ENCODE measurements at places on chromosomes 1 and 21.

DNA sequence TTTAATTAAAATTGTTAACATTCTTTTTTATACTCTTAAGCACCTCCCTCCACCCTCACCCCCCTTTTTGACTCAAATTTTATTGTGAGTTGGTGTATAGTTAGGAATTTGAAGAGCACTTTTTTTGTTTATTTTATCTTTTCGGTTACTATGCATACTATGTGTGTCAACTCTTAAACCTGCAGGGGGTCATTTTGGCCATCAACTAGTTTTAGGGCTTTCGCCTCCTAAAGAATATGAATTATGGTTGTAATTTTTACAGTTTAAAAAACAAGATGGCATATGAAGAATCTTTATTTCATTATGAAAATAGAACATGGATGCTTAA is 9.7 kb downstream of the BACH1 start:
- no peak for DNase-seq

- DNase-seq: no peak
Observed at GRCh38 chr1:182169203-182169602, 107.7 kb upstream of the ZNF648 start.

- DNase-seq: no peak
Observed at GRCh38 chr1:154881820-154882535, 11.9 kb upstream of the KCNN3 start.

DNA sequence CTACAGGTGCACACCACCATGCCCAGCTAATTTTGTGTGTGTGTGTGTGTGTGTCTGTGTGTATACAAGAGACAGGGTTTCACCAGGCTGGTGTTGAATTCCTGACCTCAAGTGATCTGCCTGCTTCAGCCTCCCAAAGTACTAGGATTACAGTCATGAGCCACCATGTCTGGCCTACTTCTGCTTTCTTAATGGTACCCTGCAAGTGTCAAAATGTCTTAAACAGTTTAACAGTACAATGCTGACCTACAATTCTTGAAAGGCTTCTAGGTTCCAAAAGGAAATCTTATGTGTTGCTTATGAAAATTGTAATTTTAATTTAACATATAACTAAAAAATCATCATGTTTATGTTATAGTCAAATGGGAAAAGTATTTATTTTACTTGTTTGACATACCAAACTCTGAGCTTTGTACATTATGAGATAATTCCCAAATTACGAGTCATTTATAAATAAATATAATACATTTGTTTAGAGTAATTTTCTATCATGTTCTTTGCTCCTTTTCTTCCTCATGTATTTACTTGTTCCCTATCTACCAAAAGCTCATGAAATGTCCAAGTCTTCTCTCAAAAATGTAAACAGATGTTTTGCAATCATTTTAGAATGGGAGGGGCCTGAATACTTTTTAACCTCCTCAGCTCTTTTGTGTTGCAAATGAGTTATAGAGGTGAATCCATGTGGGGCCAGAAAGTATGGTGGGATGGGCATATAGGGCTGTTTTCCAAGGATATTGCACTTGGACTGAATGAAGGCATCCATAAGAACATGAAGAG is 8.4 kb upstream of the VCAM1 start:
- DNase-seq: no peak

DNA sequence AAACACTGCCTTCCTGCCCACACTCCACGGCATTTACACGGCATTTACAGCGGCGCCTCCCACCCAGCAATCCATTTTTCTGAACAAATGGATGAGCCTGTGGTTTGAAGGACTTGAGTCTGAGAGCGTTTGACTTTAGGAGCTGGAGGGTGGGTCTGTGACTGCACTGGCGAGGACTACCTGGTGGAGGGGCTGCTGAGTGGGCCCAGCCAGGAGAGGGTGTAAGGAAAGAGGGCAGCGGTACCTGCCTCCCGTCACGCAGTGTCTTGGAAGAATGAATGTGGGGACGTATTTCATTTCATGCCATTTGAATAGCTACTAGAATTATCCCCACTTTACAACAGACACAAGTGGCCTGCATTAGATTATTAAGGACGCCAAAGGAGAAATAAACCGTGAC is 62.9 kb downstream of the B3GALT5 start:
- no peak for DNase-seq

DNA sequence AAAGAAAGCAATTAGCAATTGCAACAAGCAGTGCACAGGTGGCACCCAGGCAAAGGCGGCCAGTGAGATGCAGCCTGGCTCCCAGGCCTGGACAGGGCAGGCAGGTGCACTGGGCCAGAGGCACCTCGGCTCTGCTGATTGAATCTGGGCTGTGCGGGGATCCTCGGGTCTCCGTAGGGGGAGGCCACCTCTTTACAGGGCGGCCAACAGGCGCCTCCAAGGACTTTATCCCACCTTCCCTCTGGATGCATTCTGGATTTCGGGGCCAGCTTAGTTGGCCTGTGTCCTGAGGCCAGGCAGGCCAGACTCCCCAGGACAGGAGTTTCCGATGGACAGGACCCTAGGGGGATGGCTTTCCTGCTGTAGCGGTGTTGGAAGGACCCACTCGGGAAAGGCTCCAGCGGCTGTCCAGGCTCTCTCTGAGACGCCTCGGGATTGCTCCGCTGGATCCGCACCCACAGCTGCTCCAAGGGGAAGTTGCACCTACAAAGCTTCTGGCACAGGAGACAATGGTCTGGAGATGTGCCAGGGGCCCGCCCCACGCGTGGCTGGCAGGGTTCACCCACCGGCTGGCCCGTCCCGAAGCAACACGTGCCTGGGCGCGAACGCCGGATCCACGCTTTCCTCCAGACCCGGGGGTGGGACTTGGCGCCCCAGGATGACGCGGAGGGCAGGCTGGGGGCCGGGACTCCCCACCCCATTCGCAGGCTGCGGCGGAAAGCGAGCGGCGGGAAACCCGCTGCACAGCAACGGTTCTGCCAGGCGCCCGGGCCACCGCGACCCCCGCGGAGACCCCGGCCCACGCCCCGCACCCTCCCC is 810 bp downstream of the SLC19A1 start:
- DNase-seq: peak; percentile 42

DNA sequence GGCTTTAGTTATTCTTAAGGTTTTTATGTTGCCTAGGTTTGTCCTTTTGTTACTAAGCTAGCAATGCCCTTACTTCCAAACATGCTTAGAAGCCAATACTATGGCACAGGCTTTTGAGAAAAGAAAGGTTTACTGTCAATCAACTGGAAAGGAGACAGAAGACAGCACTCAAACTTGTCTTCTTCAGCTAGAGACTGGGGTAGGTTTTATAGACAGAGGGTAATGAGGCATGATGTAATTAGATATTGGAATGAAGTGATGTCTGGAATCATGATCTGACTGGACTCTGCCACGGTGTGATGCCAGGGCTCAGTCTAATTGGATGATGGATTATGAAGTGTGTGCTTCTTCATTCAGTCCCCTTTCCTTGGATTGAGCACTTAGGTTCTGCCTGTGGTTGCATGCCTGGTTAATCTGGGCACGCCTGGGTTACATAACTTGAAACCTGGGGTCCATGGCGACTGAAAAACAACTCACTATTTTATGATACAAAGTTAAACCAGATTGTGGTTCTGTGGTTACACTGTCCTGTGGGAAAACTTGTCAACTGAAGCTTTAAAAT is 625.8 kb downstream of the BRINP3 start:
- peak; percentile 10 for DNase-seq

DNA sequence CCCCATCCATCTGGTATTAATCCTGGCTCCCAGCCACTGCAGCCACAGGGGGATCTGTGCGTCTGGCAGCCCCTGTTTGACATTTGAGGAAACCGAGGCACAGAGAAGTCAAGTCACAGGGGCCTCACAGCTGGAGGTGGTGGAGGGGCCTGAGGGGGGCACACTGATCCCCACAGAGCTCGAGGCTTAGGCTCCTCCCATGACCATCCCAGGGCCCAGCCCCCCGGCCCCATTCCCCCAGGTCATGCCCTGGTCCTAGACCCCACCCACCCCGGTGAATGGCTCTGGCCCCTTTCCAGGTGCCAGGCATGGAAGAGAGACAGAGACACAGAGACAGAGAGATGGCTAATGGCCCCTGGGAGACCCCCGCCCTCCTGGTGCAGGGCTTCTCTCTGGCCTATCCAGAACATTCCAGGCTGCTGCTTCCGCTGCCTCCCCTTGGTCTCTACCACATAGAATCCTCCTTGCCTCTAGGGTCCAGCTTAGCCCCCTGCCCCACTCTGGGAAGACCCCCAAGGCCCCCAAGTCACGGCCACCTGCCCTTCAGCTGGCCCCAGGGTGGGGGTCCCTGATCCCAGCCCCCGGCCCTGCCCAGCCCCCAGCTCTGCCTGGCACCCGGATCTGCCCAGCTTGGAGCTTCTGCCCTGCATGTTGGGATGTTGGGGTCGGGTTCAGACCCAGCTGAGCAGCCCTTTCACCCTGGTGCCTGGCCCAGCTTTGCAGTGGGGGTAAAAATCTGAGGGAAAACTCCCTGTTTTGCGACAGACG is 29.2 kb upstream of the LRRC3 start:
- no peak for DNase-seq

GRCh38 chr1:42947965-42948732 is 10.5 kb downstream of the SLC2A1 start:
- no peak for DNase-seq

GRCh38 chr1:50774759-50775351 is 185.2 kb downstream of the FAF1 start:
- peak; percentile 70 for DNase-seq

GRCh38 chr1:160189649-160190625 is at the start of gene CASQ1:
TSS of gene CASQ1 (plus strand) at chr1:160190575. CDS start at chr1:160190752, 177 bp downstream.
- no peak for DNase-seq

DNA sequence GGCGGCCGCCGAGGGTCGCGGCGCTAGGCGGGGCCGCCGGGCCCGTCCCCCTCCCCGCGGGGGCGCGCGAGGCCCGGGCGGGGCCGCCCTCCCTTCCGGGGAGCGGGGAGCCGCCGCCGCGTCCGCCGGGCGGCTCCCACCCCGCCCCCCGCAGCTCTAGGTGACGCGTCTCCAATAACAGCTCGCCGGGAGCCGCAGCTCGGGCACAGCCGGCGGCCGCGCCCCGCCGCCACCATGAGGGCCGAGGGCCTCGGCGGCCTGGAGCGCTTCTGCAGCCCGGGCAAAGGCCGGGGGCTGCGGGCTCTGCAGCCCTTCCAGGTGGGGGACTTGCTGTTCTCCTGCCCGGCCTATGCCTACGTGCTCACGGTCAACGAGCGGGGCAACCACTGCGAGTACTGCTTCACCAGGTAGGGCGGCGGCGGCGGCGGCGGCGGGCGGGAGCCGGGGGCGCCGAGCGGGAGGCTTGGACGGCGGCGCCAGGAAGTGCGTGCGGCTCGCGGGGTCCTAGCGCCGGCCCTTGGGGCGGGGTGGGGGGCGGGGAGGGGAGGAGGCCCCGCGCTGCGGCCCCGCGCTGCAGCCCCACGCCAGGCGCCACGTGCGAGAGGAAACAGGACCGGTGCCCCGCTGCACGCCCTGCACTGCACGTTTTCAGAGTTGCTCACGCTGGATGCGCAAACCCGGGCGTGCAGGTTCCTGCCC is at the start of gene SMYD2:
SMYD2 (plus strand) TSS at position 139 of the 699 bp plus-strand sequence; CDS start at position 235, 96 bp downstream.
- peak; percentile 67 for DNase-seq

DNA sequence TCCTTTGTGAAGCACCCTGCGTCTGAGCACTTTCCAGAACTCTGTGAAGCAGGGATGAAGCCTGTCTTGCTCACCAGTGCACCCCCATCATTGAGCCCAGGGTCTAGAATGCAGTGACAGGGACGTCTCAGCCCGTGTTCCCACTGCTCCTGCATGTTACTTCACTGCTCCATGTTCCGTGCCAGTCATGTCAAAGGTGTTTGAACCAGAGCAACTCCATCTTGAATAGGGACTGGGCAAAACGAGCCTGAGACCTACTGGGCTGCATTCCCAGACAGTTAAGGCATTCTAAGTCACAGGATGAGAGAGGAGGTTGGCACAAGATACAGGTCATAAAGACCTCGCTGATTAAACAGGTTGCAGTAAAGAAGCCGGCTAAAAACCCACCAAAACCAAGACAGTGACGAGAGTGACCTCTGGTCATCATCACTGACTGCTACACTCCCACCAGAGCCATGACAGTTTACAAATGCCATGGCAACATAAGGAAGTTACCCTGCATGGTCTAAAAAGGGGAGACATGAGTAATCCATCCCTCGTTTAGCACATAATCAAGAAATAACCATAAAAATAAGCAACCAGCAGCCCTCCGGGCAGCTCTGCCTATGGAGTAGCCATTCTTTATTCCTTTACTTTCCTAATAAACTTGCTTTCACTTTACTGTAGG is 63.2 kb downstream of the SDC3 start:
- DNase-seq: no peak

- DNase-seq: peak; percentile 91
Observed at GRCh38 chr21:36927719-36928117, 38.8 kb downstream of the HLCS start.

DNA sequence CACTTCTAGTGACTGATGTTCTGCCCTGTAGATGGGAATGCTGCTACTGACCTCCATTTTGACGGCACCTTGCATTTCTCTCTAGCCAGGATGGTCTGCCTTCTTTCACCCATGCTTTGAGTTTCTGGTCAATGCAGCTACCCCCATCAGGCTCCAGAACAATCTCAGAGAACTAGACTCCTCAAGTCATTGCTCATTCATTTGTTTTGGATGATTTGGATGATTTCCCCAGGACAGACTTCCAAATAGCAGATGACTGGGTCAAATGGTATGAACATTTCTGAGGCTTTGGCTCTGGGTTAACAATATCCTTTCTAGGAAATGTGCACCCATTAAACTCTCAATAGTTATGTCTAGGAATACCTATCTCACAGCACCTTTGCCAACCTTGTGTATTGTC is 63.9 kb downstream of the CSMD2 start:
- no peak for DNase-seq

DNA sequence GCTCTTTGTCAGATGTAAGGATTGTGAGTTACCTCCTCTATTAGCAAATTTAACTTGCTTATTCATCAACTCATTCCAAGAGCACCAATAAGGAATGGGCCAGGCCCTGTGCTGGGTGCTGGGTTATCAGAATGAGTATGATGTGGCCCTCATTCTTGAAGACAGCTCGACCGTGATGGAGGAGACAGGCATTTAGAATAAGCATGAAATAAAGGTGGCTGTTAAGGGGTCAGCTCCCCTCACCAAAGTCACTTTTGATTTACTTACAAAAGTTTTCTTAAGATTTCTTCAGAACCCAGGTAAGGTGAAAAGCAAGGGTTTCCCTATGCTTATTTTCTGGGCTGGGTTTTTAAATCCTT is 15.3 kb upstream of the PADI1 start:
- DNase-seq: no peak

- DNase-seq: peak; percentile 65
Observed at GRCh38 chr1:225842788-225843425, 33.0 kb downstream of the EPHX1 start.

- no peak for DNase-seq
Observed at GRCh38 chr1:3551290-3551678, 60.0 kb downstream of the MEGF6 start.

GRCh38 chr1:202247837-202248795 is 54.5 kb downstream of the LGR6 start:
- DNase-seq: peak; percentile 89

- no peak for DNase-seq
Observed at GRCh38 chr1:197141575-197141974, 4.9 kb downstream of the ASPM start.

- no peak for DNase-seq
Observed at GRCh38 chr1:17617787-17618557, 78.5 kb downstream of the ARHGEF10L start.
